Posterior cingulate gyrus (tissue), 11 donors: ENCODE measurements at places on chromosomes 2 and 18.
A peak's percentile ranks its signal among the peaks of the same experiment; 100 is the strongest.

- DNase-seq = no peak
These were observed 39.1 kb downstream of the FAM98A start for GRCh38 chr2:33560017-33560416.

DNA sequence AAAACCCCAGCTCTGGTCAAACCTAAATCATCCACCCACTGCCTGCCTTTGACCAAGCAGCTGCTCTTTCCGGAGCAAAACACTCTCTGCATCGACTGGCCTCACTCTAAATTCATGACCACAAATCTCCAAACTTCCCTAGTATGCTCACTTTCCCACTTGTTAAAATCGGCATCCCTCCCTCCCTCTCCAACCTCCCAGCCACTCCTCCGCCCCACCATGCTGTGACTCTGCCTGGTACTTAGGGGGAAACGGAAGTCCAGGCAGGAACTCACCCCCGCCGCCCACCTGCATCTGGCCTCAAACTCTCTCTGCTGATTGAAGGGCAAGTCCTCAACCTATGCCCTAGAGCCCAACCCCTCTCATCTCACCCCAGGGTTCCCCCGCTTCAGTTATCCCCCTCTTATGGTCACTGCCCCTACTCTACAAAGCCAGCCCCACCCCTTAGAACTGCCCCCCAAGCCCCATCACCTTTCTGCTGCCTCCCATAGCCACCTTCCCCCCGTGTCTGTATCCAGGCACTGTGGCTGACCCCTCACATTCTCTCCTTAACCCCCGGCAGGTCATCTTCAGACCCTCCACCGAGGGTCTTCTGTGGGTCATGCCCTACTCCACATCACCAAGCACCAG lies 3.8 kb upstream of the ADRA2B start:
- DNase-seq = no peak

- no peak for DNase-seq
These were observed 40.0 kb upstream of the ATG16L1 start for GRCh38 chr2:233211548-233211895.

- DNase-seq = no peak
These were observed 18.0 kb downstream of the RNF125 start for GRCh38 chr18:32036506-32037180.

DNA sequence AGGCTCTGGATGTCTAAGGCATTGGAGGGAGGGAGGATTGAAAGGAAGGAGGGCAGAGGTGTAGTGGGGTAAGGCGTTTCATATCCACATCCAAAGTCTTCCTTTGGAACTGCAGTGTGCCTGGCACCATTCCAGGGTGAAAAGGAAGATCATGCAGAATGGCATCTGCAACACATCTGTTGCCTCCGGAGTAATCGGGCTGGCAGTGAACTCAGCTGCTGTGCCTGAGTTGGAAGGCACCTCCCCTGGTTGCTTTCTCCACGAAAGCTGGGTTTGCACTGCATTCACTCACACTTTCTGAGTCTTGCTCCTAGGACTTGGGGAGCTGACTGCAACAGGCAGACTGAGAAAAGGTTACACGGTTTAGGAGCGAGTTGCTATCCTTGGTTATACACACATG lies 30.3 kb upstream of the SEC11C start:
- DNase-seq = no peak

GRCh38 chr18:39558658-39559057 lies 1993.1 kb upstream of the CELF4 start:
- DNase-seq = no peak

DNA sequence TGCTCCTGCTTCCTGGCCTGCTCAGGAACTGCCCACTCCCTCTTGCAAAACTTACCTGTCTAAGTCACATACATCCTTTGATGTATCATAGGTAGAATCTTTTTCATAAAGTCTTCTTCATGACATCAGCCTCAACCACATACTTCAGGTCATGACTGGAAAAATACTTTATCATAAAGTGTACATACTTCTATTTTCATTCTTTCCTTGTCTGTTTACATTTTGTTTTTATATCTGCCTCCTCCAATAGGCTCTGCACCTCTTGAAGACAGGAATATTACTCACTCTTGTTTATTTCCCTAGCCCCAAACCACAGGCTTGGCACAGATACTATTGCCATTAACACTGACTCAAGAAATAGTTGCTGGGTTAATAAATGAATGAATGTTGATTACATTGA lies 43.6 kb upstream of the ZNF804A start:
- DNase-seq = no peak

GRCh38 chr18:46842583-46842982 lies 74.7 kb downstream of the PIAS2 start:
- no peak for DNase-seq

DNA sequence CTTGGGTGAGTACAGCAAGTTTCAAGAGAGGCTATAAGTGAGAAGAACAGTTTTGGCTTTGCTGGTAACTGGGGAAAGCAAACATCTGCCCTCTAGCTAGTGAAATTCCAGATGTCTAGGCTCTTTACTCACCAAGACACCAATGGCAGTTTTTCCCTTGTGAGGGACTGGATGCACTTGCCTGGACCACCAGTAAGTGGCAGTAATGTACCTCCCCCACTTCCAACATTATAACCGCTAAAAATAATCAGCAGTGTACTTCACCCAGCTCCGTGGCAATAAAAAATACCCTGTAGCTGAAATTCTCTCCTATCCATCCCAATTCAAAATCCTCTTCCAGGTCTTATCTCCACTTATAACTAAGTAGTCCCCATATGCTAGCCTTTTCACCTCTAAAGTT lies 383.9 kb downstream of the ARHGAP15 start:
- no peak for DNase-seq

- DNase-seq = no peak
These were observed 59.8 kb downstream of the SNTG2 start for GRCh38 chr2:1010415-1010930.

- peak; percentile 86 for DNase-seq
These were observed 146.6 kb upstream of the REV1 start for GRCh38 chr2:99636144-99637034.
